NCI-H1105 (cell line): ENCODE measurements at places on chromosomes 6 and 20.

GRCh38 chr6:52016915-52017748 is 70.3 kb downstream of the PKHD1 start:
- no peak for DNase-seq

DNA sequence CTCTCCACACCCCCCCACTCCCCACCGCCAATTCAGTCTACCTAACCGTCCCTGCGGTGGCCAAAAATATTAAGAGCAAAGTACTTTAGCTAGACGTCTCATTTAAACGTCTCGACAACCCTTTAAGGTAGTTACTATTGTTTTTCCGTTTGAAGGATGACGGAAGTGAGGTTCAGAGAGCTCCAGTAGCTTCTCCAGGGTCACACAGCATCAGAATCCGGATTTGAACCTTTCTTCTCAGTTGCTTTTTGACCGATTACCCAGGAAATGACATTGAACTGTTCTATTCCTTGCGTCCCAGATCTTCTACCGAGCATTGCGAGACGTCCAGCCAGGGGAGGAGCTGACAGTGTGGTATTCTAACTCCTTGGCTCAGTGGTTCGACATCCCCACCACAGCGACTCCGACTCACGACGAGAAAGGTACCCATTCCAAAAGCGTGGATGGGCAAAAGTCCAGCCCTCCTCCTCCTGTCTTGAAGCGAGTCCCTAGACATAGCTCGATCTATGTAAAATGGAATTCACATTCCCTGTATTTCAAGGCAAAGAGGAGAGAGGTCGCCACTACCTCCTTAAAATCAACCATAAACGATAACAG is 2.4 kb downstream of the PRDM13 start:
- no peak for DNase-seq

DNA sequence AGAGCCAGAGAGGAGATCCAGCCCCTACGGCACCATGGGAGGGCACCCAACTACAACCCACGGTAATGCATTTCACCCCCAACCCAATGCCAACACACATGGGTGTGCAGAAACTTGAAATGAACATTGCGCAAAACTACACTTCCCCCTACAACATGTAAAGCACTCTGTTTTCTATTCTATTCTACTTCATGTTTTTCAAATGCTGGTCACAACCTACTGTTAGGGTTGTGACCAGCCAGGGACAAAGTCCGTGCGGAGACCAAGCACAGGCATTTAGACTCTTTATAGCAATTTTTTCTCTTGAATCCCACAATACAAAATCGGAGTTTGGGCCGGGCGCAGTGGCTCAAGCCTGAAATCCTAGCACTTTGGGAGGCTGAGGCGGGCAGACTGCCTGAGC is 90.6 kb downstream of the MRPL14 start:
- no peak for DNase-seq

- DNase-seq: no peak
These were observed 6.9 kb upstream of the RNF144B start for GRCh38 chr6:18380158-18380836.

DNA sequence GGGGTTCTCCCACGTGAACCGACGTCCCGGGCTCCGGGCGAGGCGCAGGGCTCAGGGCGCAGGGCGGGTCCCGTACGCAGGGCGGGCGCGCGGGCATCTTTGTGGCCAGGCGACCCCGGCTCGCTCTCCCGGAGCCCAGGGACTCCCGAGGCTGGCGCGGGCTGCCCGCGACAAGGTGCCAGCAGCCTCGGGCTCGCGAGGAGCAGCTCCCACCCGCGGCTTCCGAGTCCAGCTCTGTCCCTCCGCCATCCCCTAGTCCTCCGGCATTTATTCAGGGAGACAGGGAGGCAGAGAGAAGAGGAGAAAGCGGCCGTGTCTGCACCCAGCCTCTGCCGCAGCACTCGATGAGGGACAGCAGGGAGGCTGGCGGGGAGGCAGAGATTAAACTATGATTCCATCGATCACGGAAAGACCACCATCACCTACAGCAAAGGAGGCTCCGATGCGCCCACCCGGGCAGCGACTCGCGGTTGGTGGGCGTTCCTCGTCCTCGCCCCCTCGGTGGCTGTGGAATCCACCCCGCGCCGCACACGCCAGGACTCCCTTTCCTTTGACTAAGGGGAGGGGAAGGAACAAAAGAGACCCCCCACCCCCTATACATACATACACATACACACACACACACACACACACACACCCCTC is 1.1 kb downstream of the RGS17 start:
- DNase-seq: no peak

- DNase-seq: peak; percentile 15
These were observed 9.2 kb downstream of the NRN1 start for GRCh38 chr6:5997420-5997987.

GRCh38 chr6:72894091-72894490 is 272.2 kb downstream of the KCNQ5 start:
- no peak for DNase-seq

- DNase-seq: no peak
These were observed 4.4 kb upstream of the STX16 start for GRCh38 chr20:58646703-58647102.

- no peak for DNase-seq
These were observed 263.9 kb upstream of the PRND start for GRCh38 chr20:4457566-4458543.

DNA sequence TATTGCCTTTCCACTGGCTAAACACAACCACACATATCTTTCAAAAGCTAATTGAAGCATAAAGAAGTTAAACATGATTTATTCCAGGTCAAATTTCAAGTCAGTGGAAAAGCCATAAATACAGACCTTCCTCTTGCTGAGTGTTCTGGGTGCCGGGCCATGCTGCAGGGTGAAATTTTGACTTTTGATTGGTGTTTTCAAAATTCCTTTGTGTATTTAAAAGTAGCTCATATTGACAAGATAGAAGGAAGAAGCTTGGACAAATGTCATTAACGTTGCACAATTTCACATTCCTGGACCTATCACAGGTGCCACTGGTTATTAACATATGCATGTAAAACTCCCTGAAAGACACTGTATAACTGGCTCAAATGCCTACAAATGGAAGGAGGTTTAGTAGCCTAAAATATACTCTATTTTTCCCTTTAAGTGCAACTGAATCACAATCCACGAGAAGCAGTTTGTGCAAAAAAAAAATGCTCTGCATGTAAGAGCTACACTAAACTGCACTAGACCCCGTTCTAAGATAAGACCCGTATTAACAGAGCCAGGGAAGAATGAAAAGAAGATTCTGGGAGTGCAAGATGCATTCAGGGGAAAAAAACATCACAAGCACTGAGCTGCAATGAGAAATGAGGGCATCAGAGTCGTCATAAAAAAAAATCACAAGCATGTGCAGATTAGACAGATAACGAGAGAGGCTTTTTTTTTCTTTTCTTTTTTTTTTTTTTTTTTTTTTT is 30.4 kb downstream of the ATXN1 start:
- no peak for DNase-seq

- DNase-seq: no peak
These were observed 49.4 kb upstream of the ARMC2 start for GRCh38 chr6:108798670-108799353.

GRCh38 chr6:6758915-6759654 is 170.6 kb downstream of the LY86 start:
- DNase-seq: peak; percentile 31

GRCh38 chr6:74249658-74250057 is 553.7 kb downstream of the CD109 start:
- no peak for DNase-seq

GRCh38 chr6:112846681-112847080 is 499.6 kb downstream of the RFPL4B start:
- DNase-seq: no peak

DNA sequence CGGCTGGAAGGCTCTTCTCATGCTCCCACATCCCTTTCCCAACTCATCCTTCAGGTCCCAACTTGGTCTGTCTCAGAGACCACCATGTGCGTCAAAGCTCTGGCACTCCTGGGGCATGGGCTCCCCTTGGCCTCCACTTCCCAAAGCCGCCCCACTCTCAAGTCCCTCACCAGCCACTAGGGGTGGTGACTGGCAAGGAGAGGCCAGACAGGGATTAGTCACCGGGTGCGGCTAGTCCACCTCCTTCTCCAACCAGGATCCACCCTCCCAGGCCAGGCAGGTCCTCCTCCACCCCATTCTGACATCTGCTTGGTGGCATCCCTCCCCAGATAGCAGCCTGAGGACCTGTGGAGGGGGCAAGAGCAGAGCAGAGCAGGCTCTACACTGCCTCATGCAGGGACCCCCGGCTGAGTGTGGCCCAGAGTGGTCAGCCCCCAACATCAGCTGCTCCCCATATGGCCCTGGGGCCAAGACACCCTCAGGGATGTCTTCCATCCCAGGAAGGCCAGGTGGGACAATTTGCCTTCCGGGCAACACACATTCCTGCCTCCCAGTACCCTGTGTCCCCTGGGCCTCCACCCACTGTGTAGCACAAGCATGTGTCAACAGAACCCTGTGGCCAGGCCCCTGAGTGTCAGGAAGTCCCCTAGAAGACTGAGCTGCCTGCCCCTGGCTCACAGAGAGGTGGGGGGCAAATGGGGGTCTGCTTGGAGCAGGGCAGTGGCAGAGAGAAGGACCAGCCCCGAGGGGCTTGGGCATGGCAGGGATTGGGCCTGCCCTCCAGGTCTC is 29.2 kb downstream of the YTHDF1 start:
- DNase-seq: no peak

GRCh38 chr6:1324936-1325335 is 13.0 kb downstream of the FOXQ1 start:
- no peak for DNase-seq
